GF-D8 (cell line): ENCODE measurements at places on chromosomes 12 and 14.

DNA sequence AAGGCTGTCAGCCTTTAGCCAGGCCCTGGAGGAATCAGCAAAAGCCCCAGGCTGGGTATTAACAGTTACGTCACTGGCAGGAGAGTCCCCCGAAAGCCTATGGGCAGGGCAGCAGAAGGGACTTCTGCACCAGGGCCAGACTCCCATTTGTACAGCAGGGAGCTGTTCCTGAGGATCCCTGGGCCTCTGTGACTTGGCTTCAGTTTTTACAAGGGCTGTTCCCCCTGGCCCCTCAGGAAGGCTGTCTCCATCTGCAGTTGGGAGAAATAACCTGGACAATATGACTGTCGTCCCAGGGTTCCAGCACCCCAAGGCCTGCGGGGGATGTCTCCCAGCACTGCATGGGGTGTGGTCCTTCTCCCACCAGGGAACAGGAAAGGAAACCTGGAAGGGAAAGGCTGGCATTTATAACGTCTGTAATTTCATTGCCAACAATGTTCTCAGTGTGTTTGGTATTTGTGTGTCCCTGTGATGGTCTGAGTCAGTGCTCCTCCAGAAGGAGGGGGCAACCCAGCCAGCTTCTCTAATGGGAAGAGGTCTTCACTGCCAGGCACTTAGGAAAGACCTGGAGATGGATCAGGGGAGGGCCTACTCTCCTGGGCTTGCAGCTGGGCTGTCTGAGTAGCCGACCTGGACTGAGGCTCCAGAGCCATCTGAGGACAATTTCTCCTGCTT, 42.4 kb downstream of the ERH start:
- no peak for DNase-seq

DNA sequence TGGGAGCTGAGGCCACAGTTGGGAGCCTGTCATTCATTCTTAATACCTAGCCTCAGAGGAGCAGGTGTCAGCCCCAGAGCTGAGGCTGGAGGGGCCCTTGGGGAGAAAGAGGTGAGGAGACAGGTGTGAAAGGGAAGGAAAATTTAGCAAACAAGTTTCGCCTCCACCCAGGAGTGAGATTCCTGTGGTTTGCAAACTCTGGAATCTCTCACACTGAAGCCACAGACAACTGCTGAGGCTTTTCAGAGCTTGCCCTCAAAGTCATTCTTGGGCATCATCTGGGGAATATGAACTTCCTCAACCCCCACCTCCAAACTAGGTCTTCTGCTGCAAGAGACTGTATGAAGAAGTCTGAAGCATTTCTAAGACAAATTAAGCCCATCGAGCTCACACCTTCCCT, 589.5 kb upstream of the TBX3 start:
- no peak for DNase-seq

GRCh38 chr14:104267895-104268294, 129.5 kb downstream of the KIF26A start:
- DNase-seq = no peak

DNA sequence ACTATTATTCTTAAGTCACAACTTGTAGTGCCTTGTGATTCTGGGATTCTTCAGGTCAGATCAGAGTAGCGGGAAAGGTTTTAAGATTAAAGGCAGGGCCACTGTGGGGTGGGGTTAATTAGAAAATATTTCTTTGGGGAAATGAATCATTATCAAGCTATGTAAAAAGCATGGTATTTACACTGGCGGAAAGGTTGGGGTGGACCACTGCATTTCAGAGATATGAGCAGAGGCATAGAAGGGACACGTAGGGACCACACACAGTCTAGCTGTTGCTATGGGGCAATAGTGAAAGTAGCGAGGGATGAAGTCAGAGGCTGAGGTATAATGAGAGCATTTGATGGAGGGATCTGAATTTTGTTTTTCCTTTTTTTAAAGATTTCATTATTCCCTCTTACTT, 31.7 kb upstream of the KCNH3 start:
- no peak for DNase-seq

DNA sequence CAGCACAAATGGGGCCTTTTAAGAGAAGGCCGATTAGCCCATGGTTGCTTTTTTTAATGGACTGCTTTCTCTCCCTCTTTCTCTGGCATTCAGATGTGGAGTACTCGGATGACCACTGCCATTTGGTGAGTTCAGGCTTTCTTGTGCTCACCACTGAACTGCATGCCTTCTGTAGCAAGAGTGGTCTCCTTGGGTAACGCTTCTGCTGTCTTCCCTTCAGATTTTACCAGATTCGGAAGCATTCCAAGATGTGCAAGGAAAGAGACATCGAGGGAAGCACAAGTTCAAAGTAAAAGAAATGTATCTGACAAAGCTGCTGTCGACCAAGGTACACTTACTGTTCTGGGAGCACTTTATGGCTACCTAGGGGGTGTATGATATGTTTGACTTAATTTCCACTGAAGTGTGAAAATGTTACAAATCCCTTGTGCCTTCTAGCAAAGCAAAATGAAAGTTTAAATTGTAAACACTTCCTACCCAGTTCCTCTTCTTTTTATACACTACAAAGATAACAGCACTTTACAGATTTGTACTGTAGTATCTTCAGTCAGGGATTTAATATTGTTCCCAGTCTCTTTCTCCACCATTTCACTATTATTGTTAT, 148.8 kb downstream of the PLXNC1 start:
- DNase-seq = no peak

- DNase-seq = no peak
These were observed 48.0 kb downstream of the FOXN4 start for GRCh38 chr12:109261087-109261486.

- DNase-seq = no peak
These were observed 135.4 kb upstream of the NUDT4 start for GRCh38 chr12:93242154-93242972.

DNA sequence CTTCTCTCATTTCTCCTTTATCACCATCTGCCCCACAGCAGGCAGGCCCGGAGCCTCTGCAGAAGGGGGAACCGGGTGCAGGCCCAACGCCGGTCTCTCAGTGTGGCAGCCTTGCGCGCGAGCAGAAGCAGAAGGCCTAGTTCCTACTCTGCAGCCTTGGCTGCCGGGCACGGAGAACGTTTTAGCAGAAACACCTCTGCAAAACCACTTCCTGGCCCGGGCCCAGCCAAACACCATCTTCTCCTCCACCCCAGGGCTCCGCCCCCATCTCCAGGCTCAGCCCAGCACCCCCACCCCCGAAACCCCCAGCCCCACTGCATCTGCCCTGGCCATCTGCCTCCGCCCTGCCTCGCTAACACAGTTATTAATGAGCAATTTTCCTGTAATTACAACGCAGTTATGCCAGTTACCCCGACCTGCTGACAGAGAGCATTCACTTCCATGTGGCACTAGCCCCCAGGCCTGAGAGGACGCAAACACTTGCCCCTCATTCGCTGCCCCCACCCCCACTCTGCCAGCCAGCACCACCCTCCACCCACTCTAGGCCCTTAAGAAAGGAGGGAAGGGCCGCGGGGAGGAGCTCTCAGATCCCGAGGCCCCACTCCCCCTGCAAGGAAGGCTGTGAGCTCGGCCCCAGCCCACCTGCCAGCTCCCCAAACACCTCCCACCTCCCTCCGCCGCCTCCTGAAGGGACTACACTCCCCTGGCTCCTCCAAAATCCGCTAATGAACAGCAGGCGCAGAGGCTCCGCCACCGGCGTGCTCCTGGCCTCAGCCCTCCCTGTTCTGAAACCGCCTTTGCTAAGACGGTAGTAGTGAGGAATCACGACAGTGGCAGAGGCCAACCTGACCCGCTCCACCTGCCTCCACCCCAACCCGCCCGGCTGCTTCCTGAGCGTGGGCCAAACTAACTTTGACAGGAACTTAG, 44.7 kb upstream of the FBRSL1 start:
- DNase-seq = no peak

DNA sequence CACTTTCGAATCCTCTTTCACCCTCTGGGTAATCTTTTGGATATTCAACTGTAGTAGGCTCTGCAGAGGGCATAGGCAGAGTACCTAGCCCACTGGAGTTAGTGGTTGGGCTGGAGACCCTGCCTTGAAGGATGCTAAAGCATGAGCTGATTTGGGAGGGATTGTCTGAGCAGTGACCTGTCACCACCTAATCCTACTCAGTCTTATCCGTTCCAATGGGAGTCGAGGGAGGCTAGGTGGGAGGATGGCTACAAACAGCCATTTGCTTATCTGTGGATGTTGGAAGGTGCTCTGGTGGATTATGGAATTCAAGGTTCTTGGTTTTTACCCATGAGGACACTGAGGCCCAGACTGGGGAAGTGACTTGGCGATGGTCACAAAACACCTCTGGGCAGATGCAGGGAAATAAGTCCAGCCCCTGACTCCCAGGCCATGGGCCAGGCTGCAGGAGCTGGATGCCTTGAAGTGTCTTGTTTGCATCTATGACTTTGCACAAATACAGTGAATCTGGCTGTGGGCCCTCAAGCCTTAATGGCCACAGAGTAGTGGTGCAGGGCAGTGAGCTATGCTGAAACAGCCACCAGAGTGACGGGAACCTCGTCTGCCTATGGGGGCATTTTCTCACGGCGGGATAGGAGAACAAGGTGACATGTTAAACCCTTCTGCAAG, 3.7 kb downstream of the KMT5A start:
- peak; percentile 26 for DNase-seq

DNA sequence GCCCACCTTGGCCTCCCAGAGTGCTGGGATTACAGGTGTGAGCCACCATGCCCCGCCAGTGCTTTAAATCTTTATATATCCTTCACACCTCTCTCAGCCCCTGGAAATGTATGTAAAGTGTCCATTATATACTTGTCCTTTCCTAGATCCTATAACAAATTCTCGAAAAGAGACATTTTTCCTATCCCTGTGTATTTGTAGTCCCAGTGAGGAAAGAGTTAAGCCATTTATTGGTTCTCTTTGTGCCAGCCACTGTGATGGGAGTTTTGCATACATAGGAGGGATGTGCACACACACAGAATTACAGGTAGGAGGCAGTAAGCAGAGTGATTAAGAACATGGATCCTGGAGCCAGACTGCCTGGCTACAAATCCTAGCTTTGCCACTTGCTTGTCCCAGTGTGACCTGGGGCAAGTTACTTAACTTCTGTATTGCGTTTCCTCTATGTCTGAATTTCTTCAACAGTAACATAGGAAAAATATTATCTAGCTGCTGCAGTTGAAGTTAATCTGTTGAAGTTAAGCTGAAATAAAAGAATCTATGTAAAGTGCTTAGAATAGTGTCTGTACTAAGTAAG, 2.1 kb upstream of the RABGGTA start:
- peak; percentile 31 for DNase-seq

DNA sequence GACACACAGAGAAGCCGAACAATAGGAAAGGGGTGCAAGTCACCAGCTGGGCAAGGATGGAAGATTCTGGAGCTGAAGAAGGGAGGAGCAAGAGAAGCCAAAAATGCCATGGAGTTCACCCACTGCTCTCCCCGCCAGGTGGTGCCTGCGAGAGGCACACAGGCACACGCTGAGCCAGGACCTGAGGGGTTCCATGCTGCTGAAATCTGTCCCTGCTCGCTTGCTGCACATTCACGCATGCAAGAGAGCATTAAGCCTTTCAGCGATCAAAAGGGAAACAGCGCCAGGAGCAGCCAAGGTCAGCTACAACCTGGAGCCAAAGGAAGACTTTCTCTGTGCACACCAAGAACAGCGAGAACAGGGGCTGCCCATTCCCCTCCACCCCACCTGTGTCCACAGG, 104.1 kb downstream of the ANO2 start:
- no peak for DNase-seq

- DNase-seq = no peak
These were observed 123.4 kb upstream of the CPSF6 start for GRCh38 chr12:69115951-69116350.

DNA sequence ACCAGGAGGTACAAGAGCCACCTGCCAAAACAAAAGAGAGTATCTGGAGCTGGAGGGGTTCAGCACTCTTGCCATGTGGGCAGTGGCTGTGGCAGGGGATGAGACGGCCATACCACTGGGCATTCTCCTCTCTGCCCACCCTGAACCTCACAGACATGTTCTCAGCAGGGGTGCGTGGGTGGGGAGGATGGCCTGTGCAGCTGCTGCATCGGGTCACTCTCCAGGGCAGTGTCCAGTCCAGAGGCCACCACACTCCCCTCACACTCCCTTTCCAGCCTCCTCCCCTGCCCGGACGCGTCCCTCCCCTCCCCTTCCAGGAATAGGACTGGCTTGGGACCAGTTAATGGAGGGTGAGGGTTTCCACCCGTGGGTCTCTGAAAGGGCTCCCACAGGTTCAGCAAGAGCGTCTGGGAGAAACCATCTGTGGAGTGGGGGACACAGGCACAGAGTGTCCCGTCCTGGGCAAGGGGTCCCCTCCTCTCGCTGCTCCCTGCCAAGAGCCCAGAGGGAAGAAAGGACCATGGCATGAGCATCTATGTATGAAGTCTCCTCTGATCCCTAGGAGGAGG, 501 bp downstream of the C1R start:
- no peak for DNase-seq

- DNase-seq = no peak
These were observed 77.0 kb downstream of the POLR3B start for GRCh38 chr12:106434526-106434925.

GRCh38 chr12:34354239-34355200, 332.2 kb downstream of the ALG10 start:
- DNase-seq = no peak

DNA sequence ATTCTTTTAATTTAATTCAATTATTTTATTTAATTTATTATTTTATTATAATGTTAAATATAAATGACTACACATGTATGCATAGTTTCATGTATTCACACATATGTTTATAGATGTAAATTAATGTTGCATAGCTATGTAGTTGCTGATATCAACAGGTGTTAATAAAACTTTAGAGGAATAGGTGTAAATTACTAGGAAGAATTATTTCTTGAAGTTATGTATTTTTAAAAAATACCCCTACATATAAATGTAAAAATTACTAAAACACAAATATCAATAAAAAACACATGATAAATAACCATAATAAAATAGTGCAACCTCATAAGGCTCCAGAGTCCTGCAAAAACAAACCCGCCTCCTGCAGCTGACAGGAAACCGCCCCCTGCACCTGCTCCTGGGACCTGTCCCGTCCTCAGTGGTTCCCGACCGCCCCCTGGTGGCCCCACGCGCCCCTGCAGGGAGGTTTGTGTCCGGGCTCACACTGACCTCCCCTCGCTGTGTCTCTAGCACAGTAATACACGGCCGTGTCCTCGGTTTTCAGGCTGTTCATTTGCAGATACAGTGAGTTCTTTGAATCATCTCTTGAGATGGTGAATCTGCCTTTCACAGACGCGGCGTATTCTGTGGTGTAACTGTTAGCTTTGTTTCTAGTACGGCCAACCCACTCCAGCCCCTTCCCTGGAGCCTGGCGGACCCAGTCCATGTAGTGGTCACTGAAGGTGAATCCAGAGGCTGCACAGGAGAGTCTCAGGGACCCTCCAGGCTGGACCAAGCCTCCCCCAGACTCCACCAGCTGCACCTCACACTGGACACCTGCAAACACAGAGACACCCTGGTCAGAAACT, 1264.0 kb downstream of the TMEM121 start:
- peak; percentile 6 for DNase-seq

GRCh38 chr14:25042362-25043299, 7.3 kb downstream of the STXBP6 start:
- no peak for DNase-seq
